Peyer's patch (tissue), 4 donors: ENCODE measurements at places on chromosomes 1 and 21. TPM values are rescaled to one million over a fixed set of nuclear protein-coding genes. Genes with fewer than 3 reads are reported as not detected.

GRCh38 chr1:18261891-18262290 lies 154.3 kb downstream of the IGSF21 start:
- no peak for DNase-seq

RUNX3 gene
- 5.8 TPM for total RNA-seq

TRIM63 gene
- total RNA-seq: not detected

GRCh38 chr1:179087665-179088064 lies 5.8 kb downstream of the TOR3A start:
- no peak for DNase-seq

- DNase-seq: peak; percentile 24
These were observed 623 bp downstream of the GNG4 start for GRCh38 chr1:235648954-235649367.

DNA sequence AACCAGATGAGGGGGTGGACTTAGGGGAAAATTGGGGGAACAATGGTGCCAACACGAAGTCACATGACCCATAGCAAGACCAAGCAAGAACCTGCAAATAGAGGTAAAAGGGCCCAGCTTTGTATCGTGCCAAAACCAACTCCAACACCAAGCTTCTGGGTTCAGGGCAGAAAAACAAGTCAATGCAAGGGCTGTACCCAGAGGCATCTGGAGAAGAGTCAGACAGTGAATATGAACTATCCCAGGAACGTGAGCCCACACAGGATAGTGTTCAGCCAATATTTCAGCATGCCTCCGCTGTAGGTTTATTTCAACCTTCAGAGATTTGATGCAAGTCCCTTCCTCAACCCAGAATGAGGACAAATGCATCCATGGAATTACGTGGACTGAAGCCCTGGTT lies 15.0 kb upstream of the ZMYM6 start:
- no peak for DNase-seq

DNA sequence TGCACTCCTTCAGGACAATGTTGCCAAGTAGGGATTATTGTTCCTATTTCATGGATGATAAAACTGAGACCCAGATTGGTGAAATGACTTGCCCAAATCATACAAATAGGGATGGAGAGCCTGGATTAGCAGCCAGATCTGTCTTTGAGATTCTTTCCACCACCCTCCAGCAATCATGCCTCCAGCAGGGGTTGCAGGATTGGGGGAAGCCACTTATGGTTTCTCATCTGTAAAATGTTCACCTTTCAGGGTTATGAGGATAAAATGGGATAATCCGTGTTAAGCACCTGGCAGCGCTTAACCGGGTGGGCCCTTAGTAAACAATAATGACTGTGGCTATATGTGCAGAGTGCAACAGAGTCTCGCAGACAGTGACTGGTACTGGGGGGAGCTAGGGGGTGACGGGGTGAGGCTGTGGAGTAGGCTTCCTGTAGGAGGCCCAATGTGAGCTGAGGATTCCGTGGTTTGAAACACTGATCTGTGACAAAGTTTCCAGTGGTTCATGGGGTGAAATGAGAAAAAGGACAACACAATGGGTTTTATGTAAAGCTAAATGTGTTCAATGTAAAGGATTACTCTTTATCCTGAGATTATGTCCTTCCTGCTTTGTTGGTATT lies 33.7 kb upstream of the FOXO6 start:
- DNase-seq: no peak

DNA sequence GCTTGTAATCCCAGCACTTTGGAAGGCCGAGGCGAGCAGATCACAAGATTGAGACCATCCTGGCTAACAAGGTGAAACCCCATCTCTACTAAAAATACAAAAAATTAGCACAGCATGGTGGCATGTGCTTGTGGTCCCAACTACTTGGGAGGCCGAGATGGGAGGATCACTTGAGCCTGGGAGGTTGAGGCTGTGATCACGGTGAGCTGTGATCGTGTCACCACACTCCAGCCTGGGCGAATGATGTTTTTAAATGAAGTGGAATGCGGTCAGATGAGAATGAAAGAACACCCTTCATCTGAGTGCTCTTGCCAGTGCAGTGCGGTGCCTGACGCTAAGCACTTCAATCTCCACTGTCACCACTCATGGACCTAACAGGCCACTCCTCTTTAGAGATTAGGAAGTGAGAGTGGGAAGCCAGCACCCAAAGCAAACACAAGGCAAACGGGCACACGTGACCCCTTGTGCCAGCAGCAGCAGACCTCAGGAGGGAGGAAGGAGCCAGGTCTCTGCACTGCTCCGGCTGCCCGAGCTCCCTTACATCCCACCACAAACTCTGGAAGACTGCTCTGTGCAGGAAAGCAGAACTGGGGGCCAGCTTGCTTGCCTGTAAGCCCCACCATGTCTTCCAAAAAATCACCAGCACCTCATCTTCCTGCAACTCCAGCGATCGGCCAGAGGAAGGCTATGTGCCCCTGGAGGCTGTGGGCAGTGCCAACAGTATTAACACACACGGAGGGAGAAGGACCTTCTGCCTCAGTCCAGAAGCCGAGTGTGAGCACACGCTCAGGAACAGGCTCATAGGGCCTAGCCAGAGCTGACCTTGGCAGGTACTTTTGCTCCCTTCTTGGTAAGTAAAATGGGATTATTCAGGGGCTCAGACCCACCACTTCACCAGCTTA lies 9.7 kb downstream of the CTNNBIP1 start:
- DNase-seq: peak; percentile 65

LAD1 gene
- 224 TPM for total RNA-seq

DNA sequence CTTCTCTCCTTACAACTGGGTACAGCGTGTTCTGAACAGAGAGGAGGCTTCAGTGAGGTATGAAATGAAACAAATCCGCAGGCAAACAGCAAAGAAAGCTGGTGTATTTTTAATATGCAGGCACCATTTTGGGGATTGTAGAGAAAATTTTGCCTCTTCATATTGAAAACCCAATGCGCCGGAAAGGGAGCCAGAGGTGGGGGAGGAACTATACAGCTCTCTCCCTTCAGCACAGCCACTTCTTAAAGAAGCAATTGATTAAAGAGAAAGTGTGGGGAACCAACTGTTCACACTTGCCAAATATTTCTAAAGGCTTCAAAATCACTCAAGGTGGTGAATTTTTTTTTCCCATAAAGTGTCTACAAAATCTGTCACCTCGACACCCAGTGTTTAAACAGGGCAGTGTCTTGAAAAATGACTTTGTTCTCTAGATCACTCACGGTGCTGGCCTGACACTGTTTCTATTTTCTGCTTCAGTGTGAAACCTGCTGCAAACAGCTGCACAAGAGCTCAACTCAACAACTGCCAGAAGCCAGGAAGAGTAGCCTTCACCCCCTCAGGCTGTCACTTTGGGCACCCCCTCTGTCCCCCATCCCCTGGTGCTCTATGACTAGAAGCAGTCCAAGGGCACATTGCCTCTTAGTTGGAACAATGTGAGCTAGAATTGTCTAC lies 123.8 kb upstream of the CTTNBP2NL start:
- DNase-seq: no peak

DNA sequence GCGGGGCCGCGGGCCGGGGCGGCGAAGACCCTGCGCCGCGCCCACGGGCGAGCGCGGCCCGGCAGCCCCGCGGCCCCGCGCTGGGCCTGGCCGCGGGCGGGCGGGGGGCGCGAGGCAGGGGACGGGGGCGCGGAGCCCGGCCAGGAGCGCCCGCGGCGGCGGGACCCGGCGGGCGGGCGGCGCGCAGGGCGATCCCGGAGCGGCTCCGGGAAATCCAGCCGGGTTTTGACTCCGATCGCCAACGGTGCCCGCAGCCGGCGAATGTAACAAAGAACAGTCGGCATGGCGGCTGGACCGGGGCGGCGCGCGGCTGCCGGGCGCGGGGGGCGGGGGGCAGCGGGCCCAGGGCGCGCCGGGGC lies 334 bp downstream of the PRDM15 start:
- peak; percentile 70 for DNase-seq
